ENCODE measurements at places on chromosomes 16 and 17.

GRCh38 chr16:2285731-2286191 is 17.8 kb upstream of the RNPS1 start:
- DNase-seq, result no peak

DNA sequence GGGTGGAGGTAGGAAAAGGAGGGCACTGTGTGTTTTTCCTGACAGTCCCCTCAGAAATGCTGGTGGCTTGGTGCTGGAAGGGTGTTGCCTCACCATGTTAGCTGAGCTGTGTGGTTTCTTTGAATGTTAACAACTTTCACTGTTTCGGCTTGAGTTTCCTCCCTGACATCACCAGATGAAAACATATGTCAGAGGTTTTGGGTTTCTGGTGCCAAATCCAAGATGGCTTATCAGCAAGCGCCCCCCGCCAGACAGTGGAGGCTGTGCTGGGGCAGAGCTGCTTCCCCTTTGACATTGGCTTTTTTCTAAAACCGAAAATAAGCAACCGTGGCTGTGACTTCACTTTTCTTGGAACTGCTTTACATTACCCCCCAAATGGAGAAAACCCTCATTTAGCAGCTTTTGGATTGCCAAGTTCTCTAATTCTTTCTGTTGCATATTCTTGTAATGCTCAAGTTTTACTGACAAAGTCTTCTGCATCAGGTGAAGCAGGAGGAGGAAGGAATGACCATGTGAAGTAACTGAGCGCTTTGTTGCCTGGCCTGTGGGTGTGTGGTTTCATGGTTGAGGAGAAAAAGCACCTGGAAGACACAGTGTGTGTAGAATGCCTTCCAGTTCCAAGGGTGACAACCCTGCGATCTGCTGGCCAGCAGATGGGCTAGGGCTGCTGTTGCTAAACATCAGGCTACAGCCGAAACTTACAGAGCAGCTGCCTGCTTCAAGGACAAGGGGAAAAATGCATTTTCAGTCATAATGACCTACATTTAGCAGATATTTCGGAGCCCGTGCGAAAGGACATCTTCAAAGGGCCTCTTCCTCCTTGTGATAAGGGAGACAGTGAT is 9.7 kb downstream of the RMI2 start:
- peak; percentile 46 for DNase-seq

- no peak for DNase-seq
These were observed 530.6 kb downstream of the TOX3 start for GRCh38 chr16:52016387-52016786.

- no peak for DNase-seq
These were observed 259.9 kb downstream of the IRF8 start for GRCh38 chr16:86158688-86159360.

GRCh38 chr17:36089888-36090836 is at the start of gene CCL3:
Gene CCL3, minus strand, starts transcription at chr17:36090143. Its CDS starts 85 bp downstream, at chr17:36090058.
- no peak for DNase-seq

GRCh38 chr17:9217151-9218056 is 196.1 kb downstream of the NTN1 start:
- DNase-seq, result no peak

DNA sequence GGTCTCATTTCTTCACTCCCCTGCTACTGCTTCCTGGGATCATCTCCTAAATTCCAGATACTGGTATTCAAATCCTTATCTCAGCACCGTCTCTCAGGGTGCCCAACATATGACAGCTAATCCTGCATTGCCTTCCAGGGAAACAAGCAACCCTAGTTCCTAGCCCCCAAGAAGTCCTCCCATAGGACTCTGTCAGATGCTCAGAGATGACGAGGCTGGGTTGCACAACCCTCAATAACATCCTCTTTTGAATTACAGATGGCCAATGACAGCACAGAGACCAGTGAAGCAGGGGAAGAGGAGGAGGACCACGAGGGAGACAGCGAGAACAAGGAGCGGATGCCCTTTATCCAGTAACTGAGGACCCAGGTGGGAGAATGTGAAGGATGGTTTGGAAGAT is 45.0 kb upstream of the CLEC3A start:
- no peak for DNase-seq

- no peak for DNase-seq
These were observed 115.7 kb upstream of the PMFBP1 start for GRCh38 chr16:72287649-72288048.

DNA sequence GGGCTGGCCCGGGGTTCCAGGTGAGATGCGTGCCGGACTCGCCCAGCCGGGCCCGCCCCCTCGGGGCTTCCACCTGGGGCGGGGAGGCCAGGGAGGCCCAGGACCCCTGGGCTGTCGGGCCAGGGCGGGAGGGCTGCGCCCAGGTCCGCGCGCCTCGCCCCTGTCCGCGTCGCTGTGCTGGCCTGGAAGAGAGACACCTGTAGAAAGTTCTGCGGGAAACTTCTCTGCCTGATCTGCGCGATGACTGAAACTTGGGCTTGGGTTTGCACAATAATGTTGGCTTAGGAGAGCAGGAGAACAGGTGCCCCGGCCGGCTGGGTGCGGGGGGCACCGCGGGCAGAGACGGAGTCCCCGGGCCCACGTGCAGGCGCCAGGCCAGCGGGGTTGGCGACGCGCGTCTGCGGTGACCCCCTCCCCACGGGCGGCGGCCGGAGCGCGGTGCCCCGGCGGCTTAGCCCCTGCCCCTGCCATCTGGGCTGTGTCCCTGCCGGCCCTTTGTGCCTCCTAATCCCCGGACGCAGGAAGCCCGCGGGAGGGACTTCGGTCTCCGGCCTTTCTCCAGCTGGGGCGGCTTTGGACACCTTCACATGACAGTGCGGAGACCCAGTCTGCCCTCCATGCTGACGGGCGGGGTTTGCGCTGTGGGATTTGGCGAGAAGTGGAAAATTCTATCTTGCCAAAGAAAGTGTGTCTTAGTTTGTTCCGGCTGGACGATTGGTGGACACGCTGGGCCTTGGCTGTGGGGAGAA is 483 bp downstream of the LLGL2 start:
- no peak for DNase-seq

GRCh38 chr17:60888812-60889709 is 211.4 kb downstream of the BCAS3 start:
- DNase-seq, result no peak

GRCh38 chr17:46121841-46122485 is 71.3 kb downstream of the KANSL1 start:
- DNase-seq, result no peak

DNA sequence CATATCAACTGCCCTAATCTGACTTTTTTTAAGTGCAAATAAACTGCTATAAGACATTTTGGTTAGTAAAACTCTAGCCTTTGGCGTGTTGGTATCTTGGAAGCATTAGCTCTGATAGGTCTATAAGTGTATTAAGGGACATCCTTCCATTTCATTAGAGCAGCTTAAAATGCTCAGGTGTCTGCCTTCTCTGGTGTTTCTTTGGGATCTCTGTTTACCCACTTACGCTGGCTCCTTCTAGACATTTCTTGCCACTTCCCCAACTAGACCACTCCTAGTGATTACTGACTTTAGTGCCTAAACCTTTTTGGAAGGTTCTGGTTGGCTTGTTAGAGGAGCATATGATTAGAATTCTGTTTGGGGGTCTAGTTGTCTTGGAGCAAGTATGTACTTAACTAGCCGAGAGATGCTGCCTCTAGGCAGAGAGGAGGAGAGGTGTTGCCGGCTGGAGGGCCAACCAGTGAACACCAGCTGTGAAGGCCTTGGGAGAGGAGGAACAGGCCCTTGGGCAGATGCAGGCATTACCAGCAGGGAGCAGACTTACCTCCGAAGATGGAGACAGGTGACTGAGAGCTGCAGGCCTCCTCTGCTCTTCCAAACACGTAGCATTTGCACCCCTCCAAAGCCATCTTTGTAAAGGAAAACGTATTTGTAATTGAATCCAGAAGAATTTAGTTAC is 15.2 kb upstream of the CLEC18C start:
- no peak for DNase-seq

GRCh38 chr17:6388416-6388815 is 46.5 kb downstream of the AIPL1 start:
- DNase-seq, result no peak

- no peak for DNase-seq
These were observed 224.8 kb downstream of the KATNIP start for GRCh38 chr16:27774779-27775178.

DNA sequence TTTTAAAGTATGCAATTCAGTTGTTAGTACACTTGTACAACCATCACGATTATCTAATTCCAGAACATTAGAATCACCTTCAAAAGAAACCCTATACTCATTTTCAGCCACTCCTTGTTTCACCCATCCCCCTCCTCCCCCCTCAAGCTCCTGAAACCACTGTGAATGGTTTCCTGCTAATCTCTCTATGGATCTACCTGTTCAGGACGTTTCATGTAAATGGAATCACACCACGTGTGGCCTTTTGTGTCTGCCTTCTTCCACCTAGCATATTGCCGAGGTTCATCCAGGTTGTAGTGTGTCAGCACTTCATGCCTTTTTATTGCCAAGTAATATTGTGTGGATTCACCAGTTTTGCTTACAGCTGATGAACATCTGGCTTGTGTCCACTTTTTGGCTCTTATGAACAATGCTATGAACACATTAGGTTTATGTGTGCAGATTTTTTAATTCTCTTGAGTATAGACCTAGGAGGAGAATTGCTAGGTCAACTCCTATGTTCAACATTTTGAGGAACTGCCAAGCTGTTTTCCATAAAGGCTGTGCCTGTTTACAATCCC is 17.8 kb downstream of the EIF4A3 start:
- DNase-seq, result no peak

- no peak for DNase-seq
These were observed 16.6 kb downstream of the TUBD1 start for GRCh38 chr17:59876107-59876506.

GRCh38 chr17:9361188-9361955 is 214.2 kb downstream of the STX8 start:
- no peak for DNase-seq

GRCh38 chr16:46629331-46630219 is 8.4 kb upstream of the SHCBP1 start:
- no peak for DNase-seq

- DNase-seq, result peak; percentile 15
These were observed 38.8 kb downstream of the CLEC16A start for GRCh38 chr16:10983159-10983558.

GRCh38 chr16:21950782-21951521 is 2.2 kb upstream of the UQCRC2 start:
- no peak for DNase-seq

DNA sequence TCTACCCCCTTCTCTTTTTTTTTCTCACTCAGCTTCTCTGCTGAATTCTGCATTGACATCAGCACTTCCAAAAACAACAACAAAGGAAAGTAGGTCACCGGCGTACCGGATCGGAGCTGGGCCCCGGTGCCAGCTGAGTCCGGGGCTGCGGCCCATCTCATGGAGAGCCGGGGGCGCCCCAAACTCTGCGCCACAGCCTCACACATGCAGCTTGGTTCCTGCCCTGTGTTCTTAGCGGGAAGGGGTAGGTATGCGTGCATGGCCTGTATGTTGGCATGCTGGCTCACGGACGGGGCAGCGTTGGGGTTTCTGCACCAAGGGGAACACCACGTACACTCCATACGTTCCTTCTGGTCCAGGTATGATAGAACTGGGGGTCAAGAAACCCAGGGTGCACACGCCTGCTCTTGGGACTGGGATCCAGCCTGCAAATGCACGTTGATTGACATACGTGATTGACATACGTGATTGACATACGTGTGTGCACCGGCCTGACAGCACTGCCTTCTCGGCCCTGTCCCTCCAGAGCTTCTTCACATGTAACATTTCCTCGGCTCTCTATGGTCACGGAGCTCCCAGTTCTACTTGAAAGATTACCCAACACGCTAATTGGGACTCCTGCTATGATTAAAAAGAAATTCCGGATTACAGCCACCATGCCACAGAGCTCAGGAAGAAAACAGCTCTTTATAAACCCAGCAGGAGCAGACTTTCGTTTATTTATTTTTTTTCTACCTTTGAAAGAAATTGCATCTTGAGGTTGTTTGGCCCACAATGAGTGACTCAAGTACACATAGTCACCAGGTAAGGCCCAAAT is 88.7 kb downstream of the RPA1 start:
- DNase-seq, result no peak

- no peak for DNase-seq
These were observed 4.9 kb downstream of the UBE2O start for GRCh38 chr17:76447931-76448652.

- no peak for DNase-seq
These were observed 36.6 kb upstream of the TBX2 start for GRCh38 chr17:61362852-61363600.

- DNase-seq, result no peak
These were observed 42.3 kb upstream of the CCNF start for GRCh38 chr16:2386990-2387389.

DNA sequence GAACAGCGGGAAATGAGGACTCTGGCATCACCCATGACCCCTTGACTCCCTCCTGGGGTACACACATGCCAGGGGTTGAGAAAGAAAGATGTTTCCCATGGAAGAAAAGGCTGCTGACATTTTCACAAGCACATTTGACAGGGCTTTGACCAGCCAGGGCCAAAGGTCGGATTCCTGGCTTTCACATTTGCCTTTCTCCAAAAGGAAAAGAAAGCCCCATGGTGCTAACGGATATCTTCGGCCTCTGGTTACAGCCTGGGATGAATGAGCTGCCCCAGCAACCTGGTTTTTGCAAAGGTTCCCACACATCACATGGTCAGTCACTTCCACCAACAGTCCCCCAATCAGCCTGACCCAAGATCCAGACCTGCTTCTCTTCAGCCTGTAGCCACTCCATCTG is 478.2 kb upstream of the CDH11 start:
- DNase-seq, result no peak

DNA sequence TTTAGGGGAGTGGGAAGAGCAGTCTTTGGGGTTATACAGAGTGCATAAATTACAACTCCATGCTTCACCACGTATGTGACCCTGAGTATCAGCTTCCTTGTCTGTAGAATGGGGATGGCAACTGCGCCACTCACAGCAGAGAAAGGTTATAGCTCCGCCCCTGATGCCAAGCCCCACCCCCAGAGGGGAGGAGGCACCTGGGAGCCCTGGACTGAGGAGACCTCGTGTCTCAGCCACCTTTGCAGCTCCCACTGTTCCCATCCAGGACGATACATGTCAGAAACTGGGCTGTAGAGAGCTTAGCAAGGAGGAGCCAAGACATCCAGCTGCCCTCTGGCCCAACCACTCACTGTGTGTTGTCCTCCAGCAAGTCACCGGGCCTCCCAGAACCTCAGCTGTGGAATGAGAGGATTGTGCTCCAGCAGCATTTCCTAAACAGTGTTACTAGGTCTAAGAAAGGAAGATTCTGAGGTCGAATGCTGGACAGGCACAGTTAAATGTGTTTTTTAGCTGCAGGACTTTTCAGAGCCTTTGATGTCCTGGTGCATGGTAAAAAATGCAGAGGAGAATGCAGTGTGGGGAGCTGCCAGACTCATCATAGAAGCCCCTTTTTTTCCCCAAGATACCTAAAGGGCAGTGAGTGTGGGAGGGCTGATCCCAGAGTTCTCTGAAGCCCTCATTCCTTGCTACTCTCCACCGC is 49.4 kb downstream of the BEAN1 start:
- peak; percentile 35 for DNase-seq

GRCh38 chr16:31113121-31114120 is 4.0 kb upstream of the KAT8 start:
- no peak for DNase-seq
